NCI-H226 (cell line): ENCODE measurements at places on chromosomes 12 and 14.

- no peak for DNase-seq
Observed at GRCh38 chr12:110540048-110540447, 37.9 kb downstream of the RAD9B start.

- no peak for DNase-seq
Observed at GRCh38 chr12:118055144-118055557, 5.8 kb downstream of the WSB2 start.

DNA sequence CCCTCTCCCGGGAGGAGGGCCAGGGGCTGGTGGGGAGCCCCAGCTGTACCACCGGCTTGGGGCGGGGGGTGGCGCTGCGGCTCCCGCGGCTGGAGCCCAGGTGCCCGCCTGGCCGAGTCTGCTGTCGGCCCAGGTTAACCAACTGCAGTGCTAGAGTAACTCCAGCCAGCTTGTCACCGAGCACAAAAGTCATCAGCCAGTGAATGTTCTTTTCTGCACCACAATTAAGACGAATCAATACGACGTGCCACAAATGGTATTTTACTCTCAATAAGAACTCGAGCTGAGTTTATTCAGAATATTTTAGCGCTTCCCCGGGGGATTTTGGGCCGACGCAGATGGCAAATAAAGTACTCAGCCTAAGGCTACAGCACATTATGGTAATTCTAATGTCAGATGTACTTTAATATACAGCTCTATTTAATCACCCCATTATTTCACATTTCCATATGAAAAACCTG, 83.2 kb downstream of the BCL11B start:
- DNase-seq: no peak

DNA sequence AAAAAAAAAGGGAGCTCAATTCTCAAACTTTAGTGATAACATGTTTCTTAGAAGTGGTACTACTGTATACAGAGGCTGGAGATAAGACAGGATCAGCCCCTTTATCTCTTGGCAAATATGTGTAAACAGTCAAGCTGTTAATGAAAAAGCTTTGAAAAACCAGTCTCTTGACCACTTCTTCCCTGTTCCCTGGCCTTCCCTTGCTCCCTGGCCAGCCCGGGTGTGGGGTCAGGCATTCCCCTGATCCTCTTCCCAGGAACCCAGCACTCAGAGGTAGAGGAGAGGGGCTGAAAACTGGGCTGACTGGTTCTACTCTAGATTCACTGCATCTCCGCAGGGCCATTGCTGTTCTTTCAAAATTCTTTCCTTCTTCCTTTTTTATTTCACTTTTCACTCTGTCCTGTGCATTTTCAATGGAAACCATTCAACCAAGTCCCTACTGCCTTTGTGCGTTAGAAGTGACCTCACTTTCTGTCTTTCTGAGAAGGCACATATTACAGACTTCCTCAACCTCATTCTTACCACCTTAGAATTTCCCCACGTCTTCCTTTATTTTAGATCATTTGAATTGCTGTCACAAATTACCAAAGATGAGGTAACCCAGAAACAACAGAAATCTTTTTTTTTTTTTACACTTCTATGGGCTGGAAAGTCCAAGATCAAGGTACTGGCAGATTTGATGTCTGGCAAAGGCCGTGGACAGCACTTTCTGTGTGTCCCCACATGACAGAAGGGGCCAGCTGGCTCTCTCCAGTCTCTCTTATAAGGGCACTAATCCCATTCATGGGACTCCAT, 5.7 kb downstream of the GNG2 start:
- no peak for DNase-seq

- peak; percentile 16 for DNase-seq
Observed at GRCh38 chr12:91811481-91812287, 334.0 kb downstream of the BTG1 start.

DNA sequence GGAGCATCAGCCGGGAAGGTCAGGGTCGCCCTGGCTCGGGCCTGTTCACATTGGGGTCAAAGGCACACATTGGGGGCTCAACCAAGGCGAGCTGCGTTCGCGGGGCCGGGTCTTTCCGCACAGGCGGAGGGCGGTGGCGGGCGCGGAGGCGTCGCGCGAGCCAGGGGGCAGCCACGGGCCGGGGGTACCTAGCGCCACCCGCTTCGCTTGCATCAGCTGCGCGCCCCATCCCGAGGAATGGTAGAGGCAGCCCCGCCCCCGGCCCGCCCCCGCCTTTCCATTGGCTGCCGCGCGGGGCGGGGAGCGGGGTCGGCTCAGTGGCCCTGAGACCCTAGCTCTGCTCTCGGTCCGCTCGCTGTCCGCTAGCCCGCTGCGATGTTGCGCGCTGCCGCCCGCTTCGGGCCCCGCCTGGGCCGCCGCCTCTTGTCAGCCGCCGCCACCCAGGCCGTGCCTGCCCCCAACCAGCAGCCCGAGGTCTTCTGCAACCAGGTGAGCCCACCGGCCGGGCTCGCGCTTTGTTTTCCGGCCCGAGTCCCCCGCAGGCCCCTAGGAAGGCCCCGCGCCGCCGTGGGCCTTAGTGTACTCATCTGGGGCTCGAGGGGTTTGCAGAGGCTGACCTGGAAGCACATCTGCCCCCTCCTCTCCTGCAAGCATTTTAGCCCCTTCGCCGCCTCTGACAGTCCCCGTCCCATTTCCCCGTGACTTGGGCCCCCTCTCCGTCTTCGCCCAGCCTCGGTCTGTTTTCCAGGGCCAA, at the start of gene ALDH2:
TSS of gene ALDH2 (plus strand) at position 326 of the 754 bp plus-strand sequence. CDS start at position 376, 50 bp downstream.
- no peak for DNase-seq

GRCh38 chr14:103533999-103534575, 5.1 kb downstream of the TRMT61A start:
- no peak for DNase-seq

DNA sequence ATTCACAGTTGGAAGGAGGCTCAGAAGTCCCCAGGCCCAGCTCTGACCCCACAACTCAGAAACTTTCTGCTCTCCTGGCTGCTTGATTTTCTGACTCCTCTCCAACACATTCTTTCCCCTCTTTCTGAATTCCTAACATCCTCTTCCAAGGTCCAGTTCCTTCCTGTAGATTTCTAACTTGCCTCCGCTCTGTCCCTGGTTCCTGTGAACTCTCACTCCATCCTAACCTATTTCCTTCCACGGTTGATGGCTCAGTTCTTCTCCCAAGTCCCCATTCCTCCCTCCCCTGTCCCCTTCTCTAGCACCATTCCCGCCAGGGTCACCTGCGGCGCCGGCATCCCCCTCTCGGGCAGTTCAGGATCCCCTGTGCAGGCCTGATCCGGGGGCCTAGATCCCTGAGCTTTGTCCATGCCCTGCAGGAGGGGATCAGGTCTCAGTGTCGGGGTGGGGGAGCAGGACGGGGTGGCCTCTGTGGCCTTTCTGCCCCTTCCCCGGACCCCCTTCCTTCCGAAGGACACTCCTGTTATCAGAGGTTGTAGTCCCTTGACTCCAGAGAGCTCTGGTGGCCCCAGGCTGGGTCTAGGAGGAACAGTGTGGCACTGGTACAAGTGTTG, 6.0 kb upstream of the SLC22A17 start:
- DNase-seq: no peak

DNA sequence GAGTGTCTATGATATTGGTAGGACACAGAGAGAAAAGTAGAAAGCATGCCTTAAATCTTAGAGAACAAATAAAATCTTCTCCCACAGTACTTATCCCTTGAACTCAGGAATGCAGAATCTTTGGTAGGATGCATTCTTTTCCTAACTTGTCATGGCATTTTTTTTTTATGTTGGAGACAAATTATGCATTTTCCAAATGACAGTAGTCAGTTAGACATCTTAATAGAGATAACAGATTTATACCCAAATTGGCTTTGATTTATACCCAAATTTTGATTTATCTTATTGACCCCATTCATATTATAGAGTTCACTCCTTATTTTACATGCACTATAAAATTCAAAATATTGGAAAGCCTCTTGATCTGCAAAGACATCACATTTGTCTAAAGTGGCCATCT, 132.9 kb downstream of the CNTN1 start:
- no peak for DNase-seq

DNA sequence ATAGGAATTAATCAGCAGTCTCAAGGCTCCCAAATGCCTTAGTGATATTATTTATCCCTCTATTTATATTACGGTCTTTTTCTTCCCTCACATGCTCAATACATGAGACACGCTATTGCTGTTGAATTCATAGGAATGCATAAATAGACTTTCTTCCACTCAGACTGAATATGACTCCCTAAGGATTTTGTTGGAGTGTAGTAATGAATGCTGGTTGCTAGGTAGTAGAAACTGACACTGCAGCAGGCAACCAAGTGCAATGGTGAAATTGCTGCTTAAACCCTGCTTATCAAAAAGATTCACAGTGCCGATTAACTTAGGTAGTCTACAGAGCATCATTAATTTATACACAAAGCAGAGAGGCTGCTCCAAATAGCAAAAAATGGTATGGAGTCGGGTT, 168.2 kb downstream of the KCNC2 start:
- no peak for DNase-seq

DNA sequence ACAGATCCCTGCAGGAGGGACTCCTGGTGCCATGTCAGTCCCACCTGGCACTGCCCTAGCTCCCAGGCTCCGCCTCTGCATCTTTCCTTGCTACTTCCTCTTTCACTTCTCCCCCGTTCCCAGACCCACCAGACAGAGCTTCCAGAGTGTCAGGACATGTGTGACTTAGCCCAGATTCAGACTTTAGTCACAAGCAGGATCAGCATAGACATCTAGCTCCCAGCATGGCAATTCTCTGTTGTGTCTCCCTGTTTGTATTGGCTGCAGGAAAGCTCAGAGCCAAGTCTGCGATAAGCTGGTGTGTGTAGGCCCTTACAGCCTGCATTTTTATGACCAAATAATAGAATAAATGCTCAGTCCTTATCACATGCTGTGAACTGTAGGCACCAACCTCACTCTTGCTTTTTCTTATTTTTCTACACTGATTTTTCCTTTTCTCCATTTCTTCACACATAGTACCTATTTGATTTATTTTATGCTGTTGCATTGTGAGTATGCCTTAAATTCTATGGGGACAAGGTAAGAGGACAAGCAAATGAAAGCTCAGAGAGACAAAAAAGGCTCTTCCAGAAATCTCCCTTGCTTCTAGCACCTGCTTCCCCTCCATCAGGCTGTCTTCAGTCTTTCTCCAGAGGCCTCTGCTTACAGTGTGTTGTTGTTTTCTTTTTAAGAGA, 5.9 kb downstream of the DHRS2 start:
- no peak for DNase-seq

DNA sequence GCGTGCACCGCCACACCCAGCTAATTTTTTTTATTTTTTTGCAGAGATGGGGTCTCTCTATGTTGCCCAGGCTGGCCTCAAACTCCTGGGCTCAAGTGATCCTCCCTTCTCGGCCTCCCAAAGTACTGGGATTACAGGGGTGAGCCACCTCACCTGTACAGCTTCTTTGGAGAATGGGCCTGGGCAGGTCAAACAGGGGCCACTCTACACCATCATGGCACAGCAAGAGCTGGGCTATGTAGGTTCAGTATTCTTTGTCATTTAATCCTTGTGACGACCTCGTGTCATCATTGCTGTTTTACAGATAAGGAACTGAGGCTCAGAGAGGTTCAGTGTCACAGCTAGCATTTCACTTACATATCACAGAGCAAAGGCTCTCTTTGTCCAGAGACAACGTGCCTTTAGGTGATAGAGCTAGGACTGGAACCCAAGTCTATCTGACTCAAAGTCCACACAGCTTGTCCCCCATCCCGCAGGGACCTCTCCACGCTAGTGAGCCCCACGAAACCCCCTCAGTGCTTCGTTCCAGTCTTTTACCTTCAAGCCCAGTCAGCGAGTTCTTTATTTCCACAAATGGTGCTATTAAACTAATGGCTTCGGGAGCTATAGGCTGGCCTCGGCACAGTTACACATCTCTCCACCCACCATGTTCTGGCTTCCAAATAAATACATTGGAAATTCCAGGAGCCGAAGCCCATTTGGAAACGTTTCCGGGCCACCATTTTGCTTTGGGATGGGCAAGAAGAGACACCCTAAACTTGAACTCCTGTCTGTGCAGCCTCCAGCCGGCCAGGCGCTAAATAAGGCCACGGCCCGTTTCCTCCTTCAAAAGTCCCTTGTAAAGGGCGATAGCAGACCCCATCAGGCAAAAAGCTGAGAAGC, 660 bp upstream of the MAP1LC3B2 start:
- no peak for DNase-seq

- no peak for DNase-seq
Observed at GRCh38 chr12:50059440-50060119, 2.2 kb downstream of the ASIC1 start.

- DNase-seq: no peak
Observed at GRCh38 chr14:95290871-95291431, 28.8 kb downstream of the CLMN start.

GRCh38 chr12:68465227-68465626, 133.1 kb upstream of the MDM1 start:
- DNase-seq: no peak

- no peak for DNase-seq
Observed at GRCh38 chr14:23648764-23649460, 12.7 kb downstream of the DHRS2 start.

DNA sequence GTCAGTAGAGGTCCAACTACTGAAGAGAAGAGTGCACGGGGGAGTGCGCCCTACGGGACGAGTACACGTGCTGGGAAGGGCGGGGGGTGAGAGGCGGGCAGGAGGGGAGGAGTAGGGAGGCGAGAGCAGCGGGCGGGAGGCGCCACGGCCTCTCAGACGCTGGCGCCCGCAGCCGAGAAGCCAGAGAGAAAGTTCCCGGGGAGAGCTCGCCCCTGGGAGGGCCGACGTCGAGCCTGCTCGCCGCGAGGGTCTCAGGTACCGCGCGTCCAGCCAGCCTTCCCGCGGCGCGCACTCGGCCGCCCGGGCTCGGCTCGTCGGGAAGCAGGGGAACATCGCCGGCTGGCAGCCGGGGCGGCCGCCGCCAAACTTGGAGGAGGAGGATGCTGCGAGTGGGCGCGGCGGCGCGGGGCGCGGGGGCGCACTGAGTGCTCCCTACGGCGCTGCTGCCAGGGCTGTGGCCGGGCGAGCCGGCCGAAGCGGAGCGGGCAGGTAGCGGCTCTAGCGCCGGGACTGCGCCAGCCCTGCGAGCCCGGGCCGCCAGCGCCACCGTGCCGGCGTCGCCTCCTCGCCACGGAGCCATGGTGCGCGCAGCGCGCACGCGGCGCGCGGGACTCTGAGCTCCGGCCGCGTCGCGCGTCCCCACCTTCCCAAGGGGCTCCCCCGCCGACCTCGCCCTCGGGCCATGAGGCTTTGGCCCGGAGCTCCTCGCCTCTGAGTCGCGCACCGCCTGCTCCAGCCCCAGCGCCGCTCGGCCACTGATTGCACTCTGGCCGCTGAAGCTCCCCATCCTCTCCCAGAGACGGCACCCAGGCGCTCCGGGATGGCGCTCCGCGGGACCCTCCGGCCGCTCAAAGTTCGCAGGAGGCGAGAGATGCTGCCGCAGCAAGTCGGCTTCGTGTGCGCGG, at the start of gene SLC24A4:
TSS of gene SLC24A4 (plus strand) at position 155 of the 905 bp plus-strand sequence. CDS start at position 821, 666 bp downstream.
- DNase-seq: no peak

GRCh38 chr12:15625075-15625474, 164.1 kb downstream of the EPS8 start:
- DNase-seq: no peak
